SJCRH30 (cell line): ENCODE measurements at places on chromosomes 3 and 15. TPM values are rescaled to one million over a fixed set of nuclear protein-coding genes. Genes with fewer than 3 reads are reported as not detected.

Gene MAPKBP1
- 10.9 and 14.5 TPM in 2 replicates for total RNA-seq

DNA sequence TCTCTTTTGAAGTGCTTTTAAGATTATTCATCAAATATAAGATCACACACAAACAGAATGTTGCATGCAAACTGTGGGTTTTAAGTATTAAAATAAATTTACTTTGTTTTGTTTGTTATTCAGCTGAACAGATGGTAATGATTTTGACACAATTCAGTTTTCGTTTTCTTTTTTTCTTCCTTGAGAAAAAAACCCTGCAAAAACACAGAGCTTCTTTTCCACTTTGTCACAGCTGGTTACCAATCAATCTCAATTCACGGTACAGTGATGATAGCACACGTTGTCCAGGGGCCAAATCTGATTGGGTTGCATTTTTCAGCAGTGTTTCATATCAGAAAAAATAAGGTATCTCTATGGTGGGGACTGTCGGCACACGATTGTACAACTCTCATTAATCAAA lies 473.6 kb downstream of the ROBO2 start:
- no peak overlapping the region for H3K4me3 ChIP-seq
- no peaks in the 10 kb centered on the region for H3K36me3 ChIP-seq
- H3K27me3 ChIP-seq, result no peaks in the 10 kb centered on the region
- no peak overlapping the region for H3K27ac ChIP-seq
- no peaks in the 10 kb centered on the region for H3K4me1 ChIP-seq

DNA sequence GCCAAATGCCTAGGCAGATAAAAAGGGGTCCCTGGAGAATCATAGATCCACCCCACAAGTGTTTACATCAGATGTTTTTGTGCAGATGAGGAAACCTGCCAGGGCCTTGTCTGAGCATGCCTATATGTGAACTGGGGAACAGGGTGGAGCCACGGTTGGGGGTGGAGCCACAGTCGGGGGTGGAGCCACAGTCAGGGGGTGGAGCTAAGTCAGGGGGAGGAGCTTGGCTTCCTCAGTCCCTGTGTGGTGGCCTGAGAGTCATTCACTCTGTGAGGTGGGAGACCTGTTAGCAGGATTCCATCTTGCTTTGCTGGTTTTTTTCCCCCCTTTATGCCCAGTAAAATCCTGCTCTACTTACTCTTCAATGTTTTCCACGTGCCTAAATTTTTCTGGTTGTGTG lies 57.8 kb upstream of the TGFBR2 start:
- H3K4me3 ChIP-seq, result no peak overlapping the region
- H3K4me1 ChIP-seq, result peaks cover 18% of the 10 kb centered on the region
- H3K27me3 ChIP-seq, result no peaks in the 10 kb centered on the region
- no peak overlapping the region for H3K27ac ChIP-seq

DNA sequence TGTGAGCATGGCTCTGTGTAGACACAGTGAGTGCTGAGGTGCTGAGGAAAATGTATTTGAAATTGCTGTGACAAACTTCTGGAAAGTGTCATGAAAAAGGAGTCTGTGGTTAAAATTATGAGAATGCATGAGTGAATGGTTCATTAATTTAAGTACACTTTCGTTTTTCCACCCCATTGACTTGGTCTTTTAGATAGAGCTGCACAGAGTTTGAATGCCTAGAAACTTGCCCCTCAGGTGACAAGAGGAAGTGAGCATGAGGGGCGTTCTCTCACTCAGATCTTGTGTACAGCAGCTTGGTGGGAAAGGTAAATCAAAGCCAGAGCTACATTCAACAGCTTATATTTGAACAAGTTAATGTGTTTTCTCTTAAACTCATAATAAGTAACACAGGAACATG lies 296.8 kb downstream of the WDR72 start:
- H3K4me3 ChIP-seq, result no peak overlapping the region
- DNase-seq, result no peak
- H3K4me1 ChIP-seq, result no peaks in the 10 kb centered on the region
- no peaks in the 10 kb centered on the region for H3K36me3 ChIP-seq
- no peak overlapping the region for H3K27ac ChIP-seq
- no peaks in the 10 kb centered on the region for H3K27me3 ChIP-seq

GRCh38 chr3:189838291-189838690 lies 207.1 kb downstream of the TP63 start:
- no peaks in the 10 kb centered on the region for H3K27me3 ChIP-seq
- no peak overlapping the region for H3K4me3 ChIP-seq
- no peak overlapping the region for H3K27ac ChIP-seq
- H3K36me3 ChIP-seq, result no peaks in the 10 kb centered on the region
- DNase-seq, result no peak

DNA sequence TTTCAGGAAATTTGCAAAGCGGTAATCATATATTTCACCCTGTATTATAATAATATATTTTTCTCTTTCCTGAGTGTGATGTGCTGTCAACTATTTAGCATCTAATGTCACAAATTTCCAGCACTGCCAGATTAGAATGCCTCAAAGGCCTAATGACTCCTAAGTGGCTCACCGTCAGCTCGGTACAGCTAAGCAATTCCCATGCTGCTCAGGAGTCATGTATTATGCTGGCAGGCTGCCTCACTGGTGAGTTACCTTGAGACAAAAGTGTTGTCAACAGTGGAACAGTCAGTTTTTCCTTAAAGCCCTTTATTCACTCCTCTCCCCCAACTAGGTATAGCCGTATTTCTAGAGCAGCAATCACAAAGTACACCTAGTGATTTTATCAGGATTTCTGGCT lies 83.6 kb downstream of the NSUN3 start:
- H3K27ac ChIP-seq, result no peak overlapping the region
- H3K4me1 ChIP-seq, result no peaks in the 10 kb centered on the region
- H3K4me3 ChIP-seq, result no peak overlapping the region
- no peaks in the 10 kb centered on the region for H3K27me3 ChIP-seq

DNA sequence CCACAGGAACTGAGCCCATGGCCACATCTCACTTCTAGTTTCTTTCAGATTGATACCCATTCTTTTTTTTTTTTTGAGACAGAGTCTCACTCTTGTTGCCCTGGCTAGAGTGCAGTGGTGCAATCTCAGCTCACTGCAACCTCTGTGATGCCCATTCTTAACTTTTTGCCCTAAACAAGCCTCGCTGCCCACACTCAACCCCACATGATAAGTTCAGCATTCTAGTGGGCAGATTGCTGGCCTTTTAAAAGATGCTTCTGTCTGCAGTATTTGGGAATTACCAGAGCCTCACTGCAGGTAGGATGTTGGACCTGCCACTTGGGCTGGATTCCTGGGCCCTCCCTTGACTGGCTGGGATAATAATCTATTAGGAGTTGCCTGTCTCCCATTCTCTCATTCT lies 51.0 kb downstream of the TRANK1 start:
- DNase-seq, result no peak
- H3K4me3 ChIP-seq, result no peak overlapping the region

Gene SPSB4
- 101 and 106 TPM in 2 replicates for total RNA-seq

- no peak overlapping the region for H3K4me3 ChIP-seq
- no peak for DNase-seq
- no peaks in the 10 kb centered on the region for H3K36me3 ChIP-seq
- no peak overlapping the region for H3K27ac ChIP-seq
- no peaks in the 10 kb centered on the region for H3K27me3 ChIP-seq
These were observed 23.2 kb upstream of the PIGZ start for GRCh38 chr3:196991581-196992460.

Gene AADAC
- total RNA-seq, result not detected in 2 replicates

- no peak overlapping the region for H3K4me3 ChIP-seq
- no peaks in the 10 kb centered on the region for H3K27me3 ChIP-seq
- no peaks in the 10 kb centered on the region for H3K4me1 ChIP-seq
These were observed 151.9 kb upstream of the CNTN3 start for GRCh38 chr3:74766405-74766804.

Gene SMCO1
- total RNA-seq, result not detected in 2 replicates

Gene LMCD1
- total RNA-seq, result 59.6 and 69.8 TPM in 2 replicates

GRCh38 chr3:38578551-38578950 lies 70.9 kb downstream of the SCN5A start:
- no peak for DNase-seq
- H3K27me3 ChIP-seq, result no peaks in the 10 kb centered on the region
- peaks cover 19% of the 10 kb centered on the region for H3K4me1 ChIP-seq
- peak overlapping the region; percentile 72 for H3K27ac ChIP-seq
- no peak overlapping the region for H3K4me3 ChIP-seq

Gene SLC25A20
- 6.8 and 7.0 TPM in 2 replicates for total RNA-seq

DNA sequence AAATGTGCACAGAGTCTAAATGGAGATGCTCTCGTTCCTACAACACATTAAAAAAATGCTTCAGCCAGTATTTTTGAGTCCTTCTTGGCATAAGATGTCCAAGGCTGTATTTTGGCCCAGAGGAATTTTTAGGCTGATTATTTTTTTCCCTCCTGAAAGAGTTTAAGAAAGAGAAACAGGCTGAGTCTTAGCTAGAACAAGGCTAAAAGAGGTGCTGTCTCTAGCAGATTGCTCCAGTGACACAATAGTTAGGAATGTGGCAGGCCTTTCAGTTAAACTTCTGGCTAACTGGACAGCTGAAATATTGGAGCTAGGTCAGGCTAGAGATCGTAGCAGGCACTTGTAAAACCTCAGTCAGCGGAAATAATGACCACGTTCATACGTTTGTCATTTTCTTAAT lies 271.4 kb upstream of the RARB start:
- H3K36me3 ChIP-seq, result no peaks in the 10 kb centered on the region
- H3K27me3 ChIP-seq, result no peaks in the 10 kb centered on the region
- H3K4me1 ChIP-seq, result peaks cover 6% of the 10 kb centered on the region
- H3K4me3 ChIP-seq, result peak overlapping the region; percentile 33

DNA sequence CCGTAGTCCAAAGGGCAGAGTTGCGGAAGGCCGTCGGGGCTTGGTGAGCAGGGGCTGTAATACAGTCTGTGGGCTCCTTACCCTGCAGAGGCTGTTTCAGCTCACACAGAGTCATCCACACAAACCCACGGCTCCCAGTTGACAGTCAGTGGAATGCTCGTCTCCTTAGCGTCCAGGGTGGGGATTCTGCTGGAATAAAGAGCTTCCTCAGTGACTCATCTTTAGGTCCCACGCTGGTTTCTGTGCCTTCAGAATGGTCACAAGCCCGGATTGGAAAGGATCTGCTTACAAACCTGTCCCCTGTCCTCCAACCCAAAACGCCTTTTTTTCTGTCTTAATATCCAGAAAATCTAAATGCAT lies 201.3 kb upstream of the TPM1 start:
- H3K36me3 ChIP-seq, result no peaks in the 10 kb centered on the region
- peaks cover 16% of the 10 kb centered on the region for H3K4me1 ChIP-seq
- no peak for DNase-seq
- no peak overlapping the region for H3K4me3 ChIP-seq
- no peaks in the 10 kb centered on the region for H3K27me3 ChIP-seq

Gene C3orf49
- total RNA-seq, result not detected in 2 replicates

Gene ERICH6
- not detected in 2 replicates for total RNA-seq

DNA sequence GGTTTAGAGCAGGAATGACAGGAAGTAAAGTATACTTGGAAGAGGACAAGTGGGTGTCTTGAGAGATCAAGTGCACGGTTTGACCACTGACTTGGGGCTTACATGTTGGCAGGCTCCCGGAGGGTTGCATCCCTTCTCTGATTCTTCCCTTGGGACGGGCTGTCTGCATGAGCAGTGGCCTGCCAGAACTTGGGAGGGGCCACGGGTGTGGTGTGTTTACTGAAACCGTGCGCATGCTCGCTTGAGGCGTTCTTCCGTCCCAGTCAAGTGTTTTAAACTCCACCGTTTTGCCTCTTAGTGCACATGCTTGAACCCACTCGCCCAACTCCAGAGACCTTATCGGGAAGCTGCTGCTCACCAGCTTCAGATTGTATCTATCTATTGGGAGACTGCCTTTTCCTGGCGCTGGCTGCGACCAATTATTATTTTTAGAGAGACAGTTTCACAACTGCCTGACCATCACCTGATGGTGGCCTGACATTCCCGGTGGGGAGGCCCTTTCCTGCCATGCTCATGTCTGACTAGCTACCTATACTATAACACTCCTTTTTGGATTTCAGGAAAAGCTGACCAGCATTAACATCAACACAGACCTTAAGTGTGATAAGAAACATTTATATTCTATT lies 14.9 kb upstream of the C3orf22 start:
- H3K4me3 ChIP-seq, result no peak overlapping the region
- no peaks in the 10 kb centered on the region for H3K4me1 ChIP-seq
- peak; percentile 13 for DNase-seq
- H3K36me3 ChIP-seq, result no peaks in the 10 kb centered on the region
- H3K27ac ChIP-seq, result no peak overlapping the region

DNA sequence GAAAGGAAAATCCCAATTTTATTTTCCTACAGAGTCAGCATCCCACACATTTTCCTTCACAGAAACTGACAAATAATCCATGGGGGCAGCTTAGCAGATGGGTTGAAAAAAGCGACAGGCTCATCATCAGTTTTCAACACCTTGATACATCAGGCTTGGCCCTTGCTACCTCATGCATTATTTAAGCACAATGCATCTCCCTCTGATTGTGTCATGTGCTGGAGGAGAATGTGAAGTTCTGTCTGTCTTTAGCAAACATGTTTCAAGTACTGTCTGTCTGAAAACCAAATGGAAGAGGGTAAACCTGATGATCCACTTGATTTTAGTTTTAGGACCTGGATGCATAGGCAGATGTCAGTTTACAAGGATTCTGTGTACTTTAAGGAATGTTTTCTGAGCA lies 128.6 kb upstream of the ADAMTS9 start:
- H3K36me3 ChIP-seq, result no peaks in the 10 kb centered on the region
- H3K4me3 ChIP-seq, result no peak overlapping the region
- no peak for DNase-seq
- no peak overlapping the region for H3K27ac ChIP-seq

Gene LSM3
- total RNA-seq, result 26.9 and 27.5 TPM in 2 replicates

DNA sequence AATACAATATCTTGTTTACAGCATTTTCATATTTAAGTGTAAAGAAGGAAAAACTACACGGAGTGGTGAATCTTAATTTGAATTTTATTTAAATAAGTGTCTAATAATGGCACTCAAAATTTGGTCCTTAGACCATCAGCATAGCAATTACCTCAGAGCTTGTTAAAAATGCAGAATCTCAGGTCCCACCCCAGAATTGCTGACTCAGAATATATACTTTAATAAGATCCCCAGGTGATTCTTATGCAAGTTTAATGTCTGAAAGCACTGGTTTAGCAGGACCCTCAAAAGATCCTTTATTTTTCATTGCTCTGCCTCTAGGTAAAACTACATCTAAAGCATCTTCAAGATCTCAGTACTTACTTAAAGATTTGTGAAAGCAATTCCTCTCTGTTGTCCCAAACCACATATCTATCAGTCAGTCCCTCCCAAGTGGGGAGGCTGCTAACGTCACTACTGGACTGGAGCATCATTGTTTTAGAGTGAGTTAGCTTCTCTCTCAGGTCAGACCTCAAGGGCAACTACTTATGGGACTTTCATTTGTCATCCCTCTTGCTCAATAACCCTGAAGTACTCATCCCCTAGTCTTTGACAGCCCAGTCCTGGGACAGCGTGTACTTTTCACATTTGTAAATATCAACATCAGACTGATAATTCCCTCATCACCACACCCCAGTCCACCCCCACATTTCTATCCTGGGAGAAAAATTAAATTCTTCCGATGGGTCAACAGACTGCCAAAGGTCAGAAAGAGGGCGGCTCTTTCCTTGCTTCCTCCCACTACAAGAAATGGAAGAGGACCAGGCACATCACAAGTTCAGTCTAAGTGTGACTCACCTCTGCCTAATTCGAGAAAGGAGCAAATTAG lies 76.7 kb downstream of the CBLB start:
- DNase-seq, result no peak
- H3K4me3 ChIP-seq, result no peak overlapping the region
- no peaks in the 10 kb centered on the region for H3K27me3 ChIP-seq
- no peaks in the 10 kb centered on the region for H3K36me3 ChIP-seq
- no peak overlapping the region for H3K27ac ChIP-seq

GRCh38 chr3:31289584-31289983 lies 243.1 kb upstream of the STT3B start:
- H3K36me3 ChIP-seq, result no peaks in the 10 kb centered on the region
- H3K4me3 ChIP-seq, result no peak overlapping the region
- no peak for DNase-seq
- no peak overlapping the region for H3K27ac ChIP-seq
- no peaks in the 10 kb centered on the region for H3K4me1 ChIP-seq
